ENCODE measurements at places on chromosomes 7 and 10.

GRCh38 chr10:42594246-42594650, 44.1 kb downstream of the ZNF33B start:
- no peak for DNase-seq

DNA sequence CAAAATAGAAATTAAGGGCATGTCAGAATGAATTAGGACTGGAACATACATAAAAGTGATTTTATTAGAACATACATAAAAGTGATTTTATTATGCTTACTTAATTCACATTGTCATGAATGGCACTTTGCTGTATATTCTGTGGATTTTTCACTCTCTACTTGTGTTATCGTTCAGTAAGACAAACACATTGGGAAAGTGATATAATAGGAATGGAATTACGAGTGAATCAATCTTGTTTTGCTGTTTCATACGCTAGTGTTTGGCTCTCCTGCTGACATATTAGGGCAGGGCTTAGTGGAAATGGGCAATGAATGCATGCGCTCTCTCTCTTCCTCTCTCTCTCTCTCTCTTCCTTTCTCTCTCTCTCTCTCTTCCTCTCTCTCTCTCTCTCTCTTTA, 561.1 kb downstream of the ACTR3B start:
- DNase-seq = no peak

GRCh38 chr10:14665304-14665703, 109.4 kb downstream of the FAM107B start:
- DNase-seq = peak; percentile 61

GRCh38 chr7:22632674-22633073, 94.3 kb upstream of the IL6 start:
- DNase-seq = no peak

DNA sequence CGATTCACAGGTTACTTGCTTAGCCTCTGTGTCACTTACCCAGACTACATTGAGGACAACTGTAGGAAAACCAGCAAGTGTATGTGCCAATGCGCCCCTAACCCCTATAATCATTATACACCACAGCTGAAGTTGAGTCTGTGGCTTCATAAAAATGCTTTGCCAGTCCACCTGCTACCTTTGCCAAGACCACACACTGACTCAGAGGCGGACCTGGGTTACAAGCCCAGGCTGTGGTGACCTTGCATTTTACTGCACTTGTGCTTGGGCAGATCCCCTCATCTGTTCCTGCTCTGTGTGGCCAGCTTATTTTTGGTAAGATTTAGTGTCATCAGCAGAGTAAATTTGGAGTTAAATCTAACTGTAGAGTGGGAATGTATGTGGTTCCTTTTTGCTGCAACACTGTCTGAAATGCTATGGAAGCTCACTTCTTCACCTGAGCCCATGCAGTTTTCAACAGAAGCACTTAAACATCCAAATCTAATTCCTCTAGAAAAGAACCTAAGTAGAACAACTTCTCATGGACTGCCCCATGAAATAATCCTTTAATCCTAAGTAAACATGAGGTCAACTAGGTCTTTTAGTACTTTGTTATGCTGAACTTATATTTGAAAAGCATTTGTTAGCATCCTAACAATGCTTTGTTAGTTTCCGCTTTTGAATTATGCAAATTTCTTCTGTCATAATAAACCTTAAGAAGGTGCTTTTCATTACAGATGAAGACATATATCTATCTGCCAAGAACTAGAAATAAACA, 96.2 kb upstream of the AMPH start:
- no peak for DNase-seq

- DNase-seq = no peak
These were observed 82.6 kb downstream of the PTPRE start for GRCh38 chr10:127989481-127990012.

- DNase-seq = no peak
These were observed 83.1 kb upstream of the STEAP1B start for GRCh38 chr7:22582863-22583622.

GRCh38 chr10:99374526-99374925, 45.4 kb downstream of the CNNM1 start:
- no peak for DNase-seq

- peak; percentile 75 for DNase-seq
These were observed 337.0 kb downstream of the CRPPA start for GRCh38 chr7:16084370-16084769.

GRCh38 chr7:17347401-17347800, 48.9 kb downstream of the AHR start:
- DNase-seq = no peak

- no peak for DNase-seq
These were observed 6.2 kb upstream of the MRC1 start for GRCh38 chr10:17802976-17803375.

- DNase-seq = no peak
These were observed 220.0 kb downstream of the LRMDA start for GRCh38 chr10:75651417-75651816.

DNA sequence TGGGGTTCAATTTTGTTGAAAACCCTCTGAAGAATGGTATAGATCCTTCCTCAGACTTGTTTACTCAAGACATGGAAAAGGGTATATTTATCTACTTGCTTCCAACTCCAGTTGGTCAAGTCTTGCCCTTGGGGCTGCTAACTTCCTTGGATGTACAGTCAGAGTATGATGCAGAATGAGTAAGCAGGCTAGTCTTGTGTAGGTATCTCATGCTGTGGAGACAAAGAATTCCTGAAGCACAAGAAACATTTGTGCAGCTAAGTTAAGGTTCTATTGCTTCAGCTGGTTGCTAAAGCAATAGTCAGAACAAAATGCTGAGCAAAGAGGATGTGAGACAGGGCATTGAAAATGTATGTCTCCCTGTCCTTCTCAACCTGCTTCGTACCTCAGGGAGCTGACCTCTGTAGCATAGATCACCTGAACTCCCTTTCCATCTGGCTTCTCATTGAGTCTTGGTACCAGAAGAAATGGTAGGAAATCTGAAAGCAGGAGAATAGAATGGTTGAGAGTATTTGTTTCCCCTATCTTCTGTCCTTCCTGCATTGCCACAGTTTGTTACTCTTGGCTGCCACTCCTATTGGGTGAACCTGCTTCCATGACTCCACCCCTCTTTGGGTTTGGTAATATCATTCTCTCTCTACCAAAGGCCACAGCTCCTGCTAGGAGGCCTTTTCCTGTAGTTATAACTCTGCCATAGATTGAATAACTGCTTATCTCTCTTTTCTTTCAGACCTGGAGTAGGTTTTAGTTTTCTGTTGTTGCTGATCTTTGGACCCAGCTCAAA, 346.0 kb downstream of the PHF14 start:
- no peak for DNase-seq

DNA sequence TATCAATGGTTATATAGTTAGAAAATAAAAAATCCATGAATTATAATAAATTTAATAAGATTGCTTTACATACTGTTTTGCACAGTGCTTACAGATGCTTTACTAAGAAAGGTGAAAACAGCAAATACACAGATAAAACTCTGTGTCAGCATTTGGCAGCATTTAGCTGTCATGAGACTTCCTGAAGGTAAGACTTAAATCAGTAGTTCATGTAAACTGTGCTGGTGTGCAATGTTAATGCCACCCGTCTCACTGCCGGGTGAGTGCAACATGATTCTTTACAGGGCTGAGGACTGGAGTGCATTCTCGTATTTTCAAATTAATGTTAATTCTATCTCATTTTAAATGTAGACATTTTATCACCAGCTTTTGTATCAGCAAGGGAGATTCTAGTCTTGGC, 326.2 kb upstream of the POT1 start:
- no peak for DNase-seq

GRCh38 chr7:18566829-18567228, 71.3 kb downstream of the HDAC9 start:
- no peak for DNase-seq

GRCh38 chr10:45001381-45002148, 842 bp downstream of the ZNF22 start:
- peak; percentile 10 for DNase-seq

GRCh38 chr7:139895141-139895829, 66.2 kb downstream of the TBXAS1 start:
- DNase-seq = no peak

- no peak for DNase-seq
These were observed 185.6 kb downstream of the PFKFB3 start for GRCh38 chr10:6388261-6388893.

GRCh38 chr7:53607961-53608360, 572.5 kb downstream of the POM121L12 start:
- no peak for DNase-seq

Measured in NCI-H1105 (cell line).